ENCODE measurements at places on chromosomes 4 and X.

- DNase-seq = no peak
Measured at GRCh38 chr4:174377613-174378012, 93.9 kb downstream of the CEP44 start.

GRCh38 chrX:135639066-135639780 is 74.2 kb upstream of the CT45A1 start:
- no peak for DNase-seq

DNA sequence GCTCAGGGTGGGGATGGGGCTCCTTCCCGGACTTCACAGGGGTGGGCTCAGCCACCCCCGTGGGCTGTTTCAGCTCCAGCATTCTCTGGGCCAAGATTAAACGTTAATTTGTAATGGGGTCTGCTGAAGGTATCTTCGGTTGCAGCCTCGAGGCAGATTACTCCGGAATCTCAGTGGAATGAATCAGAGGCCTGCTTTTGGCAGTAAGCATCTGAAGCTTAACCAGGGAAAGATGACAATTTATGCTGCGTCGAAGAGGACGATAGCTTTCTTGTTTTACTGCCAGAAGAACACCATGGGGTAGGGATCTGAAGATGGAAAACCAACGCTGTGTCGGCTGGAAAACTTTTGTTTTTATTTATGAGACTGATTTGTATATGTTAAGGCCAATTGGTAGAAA is 129.2 kb upstream of the MSX1 start:
- no peak for DNase-seq

GRCh38 chr4:93743022-93743421 is 85.5 kb upstream of the ATOH1 start:
- DNase-seq = no peak

DNA sequence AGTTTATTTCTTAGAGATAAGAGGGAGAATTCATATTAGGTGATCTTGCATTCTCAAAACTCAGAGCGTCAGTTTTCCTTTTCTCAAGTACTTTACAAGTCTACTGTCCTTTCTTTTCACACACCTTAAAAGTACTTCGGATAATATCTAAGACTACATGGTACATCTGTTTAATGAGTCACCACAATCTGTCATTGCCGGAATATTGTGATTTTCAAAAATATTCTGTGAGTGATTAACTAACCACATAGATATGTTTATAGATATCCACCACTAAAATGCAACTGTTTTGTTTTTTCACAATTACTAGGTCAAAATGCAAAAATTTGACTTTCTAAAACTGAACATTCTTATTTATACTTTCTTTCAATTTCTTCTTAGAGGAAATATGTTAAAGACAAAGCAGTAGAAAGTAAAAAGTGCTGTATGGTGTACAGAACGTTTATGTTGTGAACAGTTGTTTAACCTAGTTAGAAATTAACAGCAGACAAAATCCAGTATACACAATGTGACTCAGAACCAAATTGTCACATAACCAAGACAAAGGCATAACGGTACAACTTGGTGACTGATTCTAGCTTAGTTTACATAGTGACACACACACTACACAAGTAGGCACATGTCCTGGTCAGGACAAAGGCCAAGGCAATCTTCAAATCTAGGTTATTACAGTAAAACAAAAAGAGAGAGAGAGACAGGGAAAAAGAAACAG is 482.9 kb downstream of the NAF1 start:
- no peak for DNase-seq

DNA sequence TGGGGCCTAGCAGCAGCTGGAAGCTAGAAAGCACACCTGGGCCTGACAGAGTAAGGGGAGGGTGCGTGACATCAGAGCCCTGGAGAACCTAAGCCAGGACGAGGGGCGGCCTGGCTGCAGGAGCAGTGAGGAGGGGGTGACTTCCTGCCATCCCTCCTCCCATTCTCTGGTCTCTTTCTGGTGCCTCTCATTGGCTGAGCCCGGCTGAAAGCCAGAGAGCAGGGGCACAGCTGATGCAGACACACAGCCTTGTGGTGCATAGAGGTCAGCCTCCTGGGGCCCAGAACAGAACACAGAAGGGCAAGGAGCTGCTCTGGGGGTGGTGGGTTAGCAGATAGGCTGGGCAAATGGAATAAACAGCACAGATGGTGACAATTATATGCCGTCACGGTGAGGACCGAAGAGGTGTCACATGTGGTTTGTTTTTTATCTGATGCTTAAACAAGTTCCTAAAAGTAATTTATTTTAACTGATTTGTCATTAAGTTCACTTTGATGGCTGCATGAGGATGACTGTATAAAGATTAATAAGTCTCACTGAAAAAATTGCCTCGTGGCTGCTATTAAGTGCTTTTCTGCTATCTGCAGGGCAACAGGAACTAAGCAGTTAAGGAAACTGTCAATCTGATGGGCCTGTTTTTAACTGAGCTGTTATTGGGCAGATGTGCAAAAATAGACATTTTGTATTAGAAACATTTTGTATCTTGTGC is 102.0 kb downstream of the FNIP2 start:
- peak; percentile 31 for DNase-seq

DNA sequence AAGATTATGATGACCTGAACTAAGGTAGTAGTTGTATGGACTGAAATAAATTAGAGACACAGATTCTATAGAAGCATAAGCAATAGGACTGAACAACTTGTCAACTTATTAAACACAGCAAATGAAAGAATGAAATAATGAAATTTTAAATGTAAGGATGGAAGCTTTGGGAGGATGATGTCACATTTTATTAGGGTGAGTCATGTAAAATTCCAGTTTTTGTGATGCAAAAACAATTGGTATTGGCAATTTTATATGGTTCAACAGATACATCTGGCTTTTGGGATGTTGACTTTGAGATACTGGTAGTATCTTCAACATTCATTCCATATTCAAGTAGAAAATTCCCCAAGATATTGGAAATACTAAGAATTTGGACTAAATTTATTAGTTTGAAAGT is 72.7 kb upstream of the IL15 start:
- no peak for DNase-seq

DNA sequence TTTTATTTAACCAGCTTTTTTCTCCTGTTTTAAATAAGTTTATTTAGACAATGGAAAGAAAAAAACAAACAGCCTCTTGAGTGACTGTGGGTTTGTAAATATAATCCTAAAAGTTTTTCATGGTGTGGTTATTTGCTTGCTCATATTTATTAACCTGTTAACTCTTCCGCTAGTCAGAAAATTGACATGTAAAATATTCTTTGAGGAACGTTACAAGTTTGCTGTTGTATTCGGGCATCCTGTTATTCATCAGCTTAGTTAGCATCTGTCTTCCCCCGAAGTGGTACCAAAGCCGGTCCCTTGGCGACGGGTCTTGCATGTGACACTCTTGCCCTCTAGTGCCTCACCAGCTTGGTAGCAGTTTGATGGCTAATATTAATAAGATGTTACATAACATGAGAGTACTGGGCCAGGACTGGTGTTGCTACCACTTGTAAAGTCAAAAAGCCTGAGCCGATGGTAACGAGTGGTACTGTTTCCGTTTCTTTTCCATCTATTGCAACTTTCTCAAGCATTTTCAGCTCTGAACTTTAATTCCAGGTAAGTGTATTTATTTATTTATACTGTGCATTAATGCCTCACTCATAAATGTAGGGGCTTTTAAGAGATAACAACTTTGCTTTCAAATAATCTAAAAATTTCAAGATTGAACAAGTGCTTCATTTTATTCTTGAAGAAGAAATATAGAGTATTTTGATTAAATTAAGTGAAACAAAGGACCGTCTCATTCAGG is at the start of gene NDST3:
NDST3 (plus strand) TSS at position 434 of the 733 bp plus-strand sequence. CDS start 19,425 bp downstream, outside the sequence.
- no peak for DNase-seq

GRCh38 chr4:53267026-53267425 is 98.8 kb downstream of the SCFD2 start:
- no peak for DNase-seq

GRCh38 chr4:79396794-79397193 is 11.2 kb downstream of the GK2 start:
- DNase-seq = no peak

DNA sequence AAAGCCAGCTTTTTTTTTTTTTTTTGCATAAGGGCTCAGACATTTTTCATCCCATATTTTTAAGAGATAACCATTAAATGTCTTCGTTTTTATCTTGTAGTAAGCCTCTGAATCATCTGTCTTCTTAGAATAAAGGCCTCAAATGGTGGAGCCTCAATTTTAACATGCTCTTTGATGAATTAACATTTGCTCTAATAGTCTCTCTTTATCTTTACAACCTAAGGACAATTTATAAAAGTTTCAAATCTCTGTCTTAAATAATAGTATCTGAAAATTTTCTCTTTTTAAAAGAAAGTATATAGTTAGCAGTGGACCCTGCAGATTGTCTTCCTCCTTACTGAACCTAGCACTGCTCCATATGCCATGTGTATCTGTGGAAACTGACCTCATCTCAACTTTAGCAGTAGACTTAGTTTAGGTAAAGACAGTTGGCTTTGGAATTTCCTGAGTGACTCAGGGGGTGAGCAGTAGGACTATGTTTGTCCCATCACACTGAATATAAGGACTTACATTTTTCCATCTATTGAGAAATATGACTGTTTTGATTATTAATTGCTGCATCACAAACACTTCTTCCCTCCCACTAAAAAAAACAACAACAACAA is 1658.0 kb downstream of the STIM2 start:
- no peak for DNase-seq

- DNase-seq = no peak
Measured at GRCh38 chrX:135024526-135024925, 2.2 kb upstream of the RTL8B start.

GRCh38 chrX:13569479-13570260 is at the start of gene EGFL6:
Gene EGFL6 (plus strand): TSS chrX:13569601. CDS start chrX:13569862, 261 bp downstream.
- no peak for DNase-seq

DNA sequence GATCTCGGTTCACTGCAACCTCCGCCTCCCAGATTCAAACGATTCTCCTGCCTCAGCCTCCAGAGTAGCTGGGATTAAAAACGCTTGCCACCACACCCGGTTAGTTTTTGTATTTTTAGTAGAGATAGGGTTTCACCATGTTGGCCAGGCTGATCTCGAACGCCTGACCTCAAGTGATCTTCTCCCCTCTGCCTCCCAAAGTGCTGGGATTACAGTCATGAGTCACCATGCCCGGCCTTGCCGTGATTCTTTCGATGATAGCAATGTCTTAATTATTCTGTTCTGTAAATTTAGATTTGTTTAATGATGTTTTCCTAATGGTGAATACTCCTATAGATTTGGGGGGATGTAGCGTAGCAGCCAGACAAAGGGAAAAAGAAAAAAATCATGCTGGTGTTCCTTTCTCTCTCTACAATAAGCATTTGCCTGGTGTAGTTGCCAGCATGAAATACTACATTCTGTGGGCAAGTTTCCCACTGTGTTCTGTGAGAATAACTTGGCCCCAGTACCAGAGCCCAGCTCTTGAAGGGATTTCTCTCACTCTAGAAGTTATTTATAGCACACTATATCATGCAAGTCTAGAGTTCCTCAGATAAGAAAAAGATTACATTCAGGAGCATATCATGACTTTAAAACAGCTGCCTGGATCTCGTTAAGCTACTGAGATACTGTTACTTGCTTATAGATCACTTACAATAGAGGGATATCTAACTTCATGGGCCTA is 15.4 kb downstream of the NIPAL1 start:
- no peak for DNase-seq

DNA sequence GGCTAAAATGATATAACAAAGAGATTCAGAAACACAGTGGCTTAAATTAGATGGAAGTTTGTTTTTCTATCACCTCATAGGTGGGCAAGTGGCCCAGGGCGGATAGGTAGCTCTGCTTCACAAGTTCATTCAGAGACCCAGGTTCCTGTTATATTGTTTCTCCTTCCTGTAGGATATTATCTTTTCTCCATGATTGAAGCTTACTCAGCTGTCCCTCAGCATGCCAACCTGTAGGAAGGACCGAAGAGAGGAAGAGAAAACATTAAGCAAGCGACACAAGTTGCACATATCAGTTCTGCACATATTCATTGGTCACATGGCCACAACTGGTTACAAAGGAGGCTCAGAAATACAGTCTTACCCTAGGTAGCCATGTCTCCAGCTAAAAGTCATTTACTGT is 6.9 kb downstream of the KLHL5 start:
- DNase-seq = no peak

- DNase-seq = no peak
Measured at GRCh38 chrX:9664224-9664623, 101.4 kb downstream of the GPR143 start.

DNA sequence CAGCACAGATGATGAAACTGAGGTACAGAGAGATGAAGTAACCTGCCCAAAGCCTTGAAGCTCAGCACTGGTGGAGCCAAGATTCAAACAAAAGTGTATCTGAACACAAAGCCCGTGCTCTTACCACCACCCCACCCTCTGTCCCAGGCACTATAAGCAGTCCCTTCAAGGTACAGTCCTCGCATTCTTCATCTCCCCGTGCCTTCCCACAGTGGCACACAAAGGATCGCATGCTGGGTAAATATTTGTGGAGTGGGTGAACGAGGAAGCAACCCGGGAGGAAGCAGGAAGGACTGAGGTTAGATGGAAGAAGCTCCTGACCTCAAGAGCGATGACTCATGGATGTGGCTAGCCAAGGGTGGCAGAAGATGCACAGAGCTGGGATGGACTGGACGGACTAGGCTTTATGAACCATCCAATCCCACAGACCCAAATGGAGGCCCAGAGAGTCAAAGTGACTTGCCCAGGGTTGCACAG is 18.4 kb downstream of the IQSEC2 start:
- DNase-seq = no peak

DNA sequence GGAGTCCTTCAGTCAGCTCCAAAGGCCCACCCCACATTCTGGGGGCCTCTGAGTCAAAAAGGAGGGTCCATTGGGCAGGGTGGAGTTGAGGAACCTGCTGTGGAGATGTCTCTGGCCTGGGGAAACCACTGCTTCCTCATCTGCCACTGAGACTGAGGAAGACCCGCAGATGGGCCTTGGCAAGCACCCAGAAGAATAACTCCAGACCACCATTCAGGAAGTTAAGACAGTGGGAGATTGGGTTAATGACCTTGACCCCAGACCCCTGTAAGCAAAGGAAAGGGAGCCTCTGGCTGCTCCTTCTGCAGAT is 8.1 kb upstream of the HSD17B10 start:
- DNase-seq = no peak

- no peak for DNase-seq
Measured at GRCh38 chr4:128979934-128980333, 113.4 kb downstream of the SCLT1 start.

DNA sequence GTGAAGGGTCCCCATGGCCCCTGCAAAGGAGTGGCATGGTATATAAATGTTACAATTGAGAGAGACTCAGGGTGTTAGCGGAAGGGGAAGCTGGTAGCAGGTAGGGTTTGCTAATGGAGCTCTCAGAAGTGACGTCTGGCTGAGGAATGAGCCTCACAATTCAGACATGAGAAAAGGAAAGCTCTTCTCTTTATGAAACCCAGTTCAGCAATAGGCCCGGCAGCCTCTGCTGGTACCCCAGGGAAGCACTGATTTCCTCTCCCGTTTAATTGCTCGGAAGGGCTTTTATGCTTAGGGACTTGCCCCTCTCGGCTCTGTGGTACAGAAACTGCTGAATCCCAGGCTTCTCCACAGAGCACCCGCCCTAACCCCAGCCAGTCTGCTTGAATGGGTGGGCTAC is 19.4 kb upstream of the AFAP1 start:
- no peak for DNase-seq

- no peak for DNase-seq
Measured at GRCh38 chr4:7392438-7393421, 42.0 kb downstream of the PSAPL1 start.

Data from iPS DF 6.9 (cell line).